ENCODE measurements at places on chromosomes 13 and 19.
A peak's percentile ranks its signal among the peaks of the same experiment; 100 is the strongest.

DNA sequence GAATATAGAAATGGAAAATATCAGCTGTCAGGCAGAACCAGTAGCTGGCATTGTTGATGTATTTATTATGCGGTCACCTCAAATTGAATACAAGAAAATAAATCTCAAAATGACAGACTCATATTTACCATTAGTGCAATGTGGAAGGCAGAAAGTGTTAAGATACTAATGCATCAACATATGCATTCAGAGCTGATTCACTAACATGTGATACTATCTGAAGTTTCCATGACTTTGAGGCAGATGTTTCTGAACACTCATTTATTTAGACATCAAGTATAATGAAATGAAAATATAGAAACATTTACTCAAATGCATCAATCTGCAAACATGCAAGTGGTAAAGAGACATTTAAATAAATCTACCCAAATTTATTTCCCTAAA lies 474.2 kb upstream of the SLC10A2 start:
- peak; percentile 7 for DNase-seq

DNA sequence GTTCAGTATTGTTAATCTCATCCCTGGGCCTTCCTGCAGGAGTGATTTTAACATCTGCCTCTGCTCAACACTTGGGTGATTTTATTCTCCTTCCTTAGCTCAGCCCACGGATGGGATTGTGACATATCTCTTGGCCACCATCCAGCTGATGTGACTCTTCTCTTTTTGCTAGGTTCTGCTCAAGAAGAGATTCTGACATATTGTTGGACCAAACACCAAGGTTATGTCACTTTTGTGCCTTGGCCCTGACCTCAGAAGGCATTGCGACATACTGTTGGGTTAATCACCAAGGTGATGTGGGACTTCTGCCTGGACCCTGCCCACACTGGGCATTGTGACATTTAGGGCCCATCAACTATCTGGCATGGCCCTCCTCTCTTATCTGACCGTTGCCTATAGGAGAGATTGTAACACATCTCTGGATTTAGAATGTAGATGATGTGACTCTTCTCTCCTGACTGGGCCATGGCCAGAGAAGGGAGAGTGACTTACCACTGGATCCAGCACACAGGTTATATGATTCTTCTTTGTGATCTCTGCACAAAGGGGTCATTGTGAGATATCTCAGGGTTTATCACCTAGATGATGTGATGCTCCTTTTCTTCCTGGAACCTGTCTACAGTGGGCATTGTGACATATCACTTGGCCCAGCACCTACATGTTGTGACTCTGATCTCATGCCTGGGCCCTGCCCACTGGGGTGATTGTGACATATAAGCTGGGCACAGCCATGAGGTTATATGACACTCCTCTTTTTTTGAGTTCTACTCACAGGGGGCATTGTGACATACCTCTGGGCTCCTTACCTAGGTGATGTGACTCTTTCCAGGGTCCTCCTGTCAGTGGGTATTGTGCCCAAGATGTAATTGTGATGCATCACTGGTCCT lies 88.8 kb downstream of the ZNF429 start:
- no peak for DNase-seq

DNA sequence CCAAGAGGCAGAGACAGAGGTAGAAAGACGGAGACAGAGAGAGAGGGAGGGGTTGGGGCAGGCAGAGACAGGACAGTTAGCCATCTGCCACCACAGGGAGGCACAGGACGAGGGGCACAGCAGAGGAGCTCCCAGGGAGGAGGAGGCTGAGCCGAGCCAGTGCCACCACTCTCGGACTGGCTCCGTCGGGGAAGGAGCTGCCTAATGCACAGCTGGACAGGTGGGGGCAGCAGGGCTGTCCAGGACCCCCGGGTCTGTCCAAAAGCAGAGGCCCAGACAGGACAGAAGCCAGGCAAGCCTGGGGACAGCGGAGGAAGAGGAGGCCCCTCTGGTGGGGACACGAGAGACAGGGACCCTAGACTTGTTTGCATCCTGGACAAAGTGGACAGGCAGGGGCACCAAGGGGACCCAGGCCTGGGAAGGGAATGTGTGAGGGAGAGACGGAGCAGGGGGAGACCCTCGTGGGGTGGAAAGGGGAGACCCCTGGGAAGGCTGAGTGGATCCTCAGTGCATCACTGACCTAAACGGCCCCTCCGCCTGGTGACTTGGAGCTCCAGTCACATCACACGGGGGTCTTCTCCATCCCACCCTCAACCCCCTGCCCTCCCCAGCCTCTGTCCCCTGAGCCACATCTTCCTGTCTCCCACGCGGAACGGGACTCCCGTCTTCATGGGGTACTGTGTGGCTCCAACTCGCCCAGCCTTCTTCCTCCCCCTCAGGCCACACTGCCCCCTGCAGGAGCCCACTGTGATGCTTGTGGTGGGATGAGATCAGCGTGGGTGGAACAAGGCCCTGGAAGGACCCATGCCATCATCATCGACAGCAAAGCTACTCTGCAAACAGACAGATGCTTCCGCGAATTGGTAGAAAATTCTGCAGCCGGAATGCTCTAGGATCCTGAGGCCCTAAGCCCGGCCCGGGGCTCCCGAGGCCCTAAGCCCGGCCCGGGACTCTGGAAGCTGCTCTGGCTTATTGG lies 915 bp downstream of the F10 start:
- peak; percentile 8 for DNase-seq

- no peak for DNase-seq
Observed at GRCh38 chr13:94556041-94556440, 39.9 kb downstream of the TGDS start.

GRCh38 chr13:95155504-95155903 lies 145.7 kb downstream of the ABCC4 start:
- no peak for DNase-seq

DNA sequence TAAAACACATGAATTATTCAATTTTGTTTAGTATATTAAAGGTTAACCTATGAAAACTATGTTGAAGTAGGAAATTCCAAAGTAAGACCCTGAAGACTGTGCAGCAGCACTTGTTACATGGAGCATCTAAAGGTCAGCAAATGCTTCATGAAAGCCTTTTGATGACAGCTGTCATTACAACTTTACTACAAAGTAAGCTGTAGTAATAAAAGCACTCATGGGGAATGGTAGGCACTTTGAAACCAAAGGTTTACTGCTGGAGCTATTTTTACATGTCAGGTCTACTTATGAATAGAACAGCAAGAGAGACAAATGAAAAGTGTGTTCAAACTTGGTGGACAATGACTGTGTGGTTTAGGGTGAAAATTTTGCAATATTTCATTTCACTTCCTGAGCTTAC lies 672.5 kb upstream of the PCDH20 start:
- no peak for DNase-seq

GRCh38 chr13:33401238-33401637 lies 115.7 kb upstream of the STARD13 start:
- DNase-seq, result peak; percentile 7

DNA sequence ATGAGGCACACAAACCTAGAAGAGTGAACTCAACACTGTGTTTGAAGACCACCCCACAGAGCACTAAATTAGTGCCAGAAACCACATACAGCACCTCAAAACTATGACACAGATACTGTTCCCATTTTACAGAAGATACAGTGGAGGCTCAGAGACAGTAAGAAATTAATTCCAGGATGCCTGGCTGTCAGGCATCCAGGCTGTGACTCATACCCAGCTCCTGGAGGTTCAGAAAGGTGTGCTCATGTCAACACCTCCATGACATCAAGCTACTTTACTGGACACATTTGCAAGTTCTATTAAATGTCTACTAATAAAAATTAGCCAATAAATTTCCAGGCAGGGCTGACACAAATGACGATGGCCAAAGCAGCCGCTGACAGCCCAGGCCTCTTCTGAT lies 176.3 kb downstream of the ABCC4 start:
- no peak for DNase-seq

- DNase-seq, result no peak
Observed at GRCh38 chr13:59633290-59633689, 530.4 kb downstream of the DIAPH3 start.

GRCh38 chr19:48804496-48804895 lies 6.3 kb downstream of the BCAT2 start:
- no peak for DNase-seq

GRCh38 chr13:46515803-46516202 lies 37.2 kb upstream of the LRCH1 start:
- no peak for DNase-seq

DNA sequence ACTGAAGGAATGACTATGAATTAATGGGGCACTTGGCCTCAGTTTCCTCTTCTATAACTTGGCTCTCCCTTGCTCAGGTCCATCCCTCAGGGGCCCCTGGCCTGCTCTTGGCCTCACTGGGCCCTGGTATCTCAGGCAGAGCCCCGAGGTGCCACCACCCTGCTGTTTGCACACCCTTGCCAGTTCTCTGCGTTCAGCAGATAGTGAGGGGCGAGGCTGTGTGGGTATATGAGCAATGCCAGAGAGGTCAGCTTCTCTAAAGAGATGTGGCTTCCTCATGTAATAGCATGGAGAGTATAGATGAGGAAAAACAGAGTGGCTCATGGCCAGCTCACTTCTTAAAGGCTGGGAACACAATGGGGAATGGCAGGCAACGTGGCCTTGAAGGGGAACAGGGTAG lies 76.1 kb downstream of the CYSLTR2 start:
- DNase-seq, result no peak

DNA sequence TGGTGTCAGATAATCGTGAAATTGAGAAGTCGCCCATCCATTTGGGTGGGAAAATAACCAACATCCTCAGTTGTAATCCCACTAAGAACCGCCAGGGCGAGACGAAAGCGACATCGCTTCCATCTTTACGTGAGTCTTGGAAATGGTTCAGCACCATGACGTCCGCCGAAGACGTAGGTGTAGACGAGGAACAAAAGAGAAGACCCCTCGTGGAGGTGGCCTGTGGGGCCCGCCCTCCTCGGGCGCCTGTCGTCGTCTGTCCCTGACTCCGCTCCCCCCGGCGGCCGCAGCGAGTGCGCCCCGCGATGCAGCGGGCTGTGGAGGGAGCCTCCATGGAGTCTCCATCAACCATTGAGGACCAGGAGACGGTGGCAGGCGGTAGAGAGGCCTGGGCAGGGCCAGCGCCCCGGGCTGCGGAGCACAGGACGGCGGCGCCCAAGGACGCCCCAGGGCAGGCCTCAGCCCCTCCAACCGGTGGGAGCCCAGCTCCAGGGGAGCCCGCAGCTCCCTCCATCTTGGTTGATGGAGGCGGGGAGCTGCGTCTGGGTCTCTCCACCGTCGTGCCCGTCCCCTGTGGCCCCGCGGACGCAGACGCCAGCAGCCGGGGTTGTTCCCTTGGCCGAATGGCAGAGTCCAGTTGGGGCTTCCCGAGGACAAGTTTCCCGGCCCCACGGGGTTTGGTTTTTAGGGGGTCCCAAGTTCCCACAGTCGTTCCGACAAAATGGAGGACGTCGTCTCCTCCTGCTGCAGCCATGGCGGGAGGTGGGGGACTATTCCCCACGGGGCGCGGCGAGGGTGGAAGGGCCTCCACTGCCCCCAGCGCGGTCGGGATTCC lies 990 bp upstream of the ZMYM2 start:
- DNase-seq, result peak; percentile 80

- no peak for DNase-seq
Observed at GRCh38 chr13:24253520-24254145, 55.7 kb upstream of the C1QTNF9 start.

DNA sequence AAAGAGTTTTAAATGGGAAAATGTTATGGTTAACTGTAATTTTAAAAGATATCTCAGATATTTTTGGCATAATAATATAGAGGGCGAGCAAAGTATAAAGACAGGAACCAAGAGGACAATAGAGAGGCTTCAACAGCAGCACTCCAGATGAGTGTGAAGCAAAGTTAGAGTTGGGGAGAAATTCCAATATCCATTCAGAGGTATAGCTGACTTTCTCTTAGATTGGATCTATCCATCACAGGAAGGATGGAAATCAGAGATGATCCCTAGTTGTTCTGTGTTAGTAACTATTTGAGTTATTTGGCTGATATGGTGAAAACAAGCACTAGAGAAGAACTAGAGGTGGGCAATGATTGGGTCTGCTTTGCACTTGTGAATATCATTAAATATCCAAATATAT lies 786.0 kb upstream of the KLHL1 start:
- no peak for DNase-seq

Measured in NCI-H1694 treated with DMSO at 0.1 percent for 48 hours (cell line).